Ascending aorta (tissue), 2 donors: ENCODE measurements at places on chromosomes 7 and 10. TPM values are rescaled to one million over a fixed set of nuclear protein-coding genes. Genes with fewer than 3 reads are reported as not detected.
A peak's percentile ranks its signal among the peaks of the same experiment; 100 is the strongest.

GRCh38 chr7:69652947-69653701 is 54.8 kb downstream of the AUTS2 start:
- no peak for DNase-seq
- no peak overlapping the region for H3K27ac ChIP-seq
- H3K4me3 ChIP-seq, result no peak overlapping the region
- H3K4me1 ChIP-seq, result no peaks in the 10 kb centered on the region

The MMP21 gene
- total RNA-seq, result not detected

DNA sequence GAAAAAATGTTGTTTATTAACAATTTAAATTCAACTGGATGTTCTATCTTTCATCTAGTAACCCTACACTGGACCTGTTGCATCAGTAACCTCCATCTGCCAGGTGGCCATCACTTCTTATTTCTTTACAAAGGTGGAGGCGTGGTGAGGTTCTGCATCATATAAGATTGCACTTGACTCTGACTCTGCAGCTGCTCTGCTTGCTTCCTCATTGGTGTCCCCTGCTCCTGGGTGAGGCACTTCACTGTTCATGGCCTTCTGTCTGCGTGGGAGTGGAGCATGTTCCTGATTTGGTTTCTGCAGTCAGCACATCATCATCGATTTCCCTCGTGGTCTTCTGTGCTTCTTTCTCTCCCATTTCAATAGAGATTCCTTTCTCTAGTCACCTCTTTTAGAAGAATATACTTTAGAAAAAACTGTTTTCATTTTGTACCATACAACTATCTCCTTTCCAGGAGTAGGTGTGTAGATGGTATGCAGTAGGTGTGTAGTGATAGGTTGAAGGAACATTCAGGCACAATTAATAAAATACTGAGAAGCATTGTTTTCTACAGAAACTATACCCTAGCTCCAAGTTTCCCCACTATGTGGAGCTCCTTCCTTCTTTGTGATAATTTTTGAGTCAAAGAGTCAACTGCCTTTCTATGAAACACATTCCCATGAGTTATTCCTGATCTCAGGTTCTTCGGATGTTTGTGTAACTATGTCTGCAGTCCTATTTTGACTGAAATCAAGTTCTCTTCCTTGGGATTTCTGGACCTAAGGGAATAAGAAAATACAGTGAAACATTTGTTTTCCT is 231.7 kb upstream of the CNTNAP2 start:
- no peaks in the 10 kb centered on the region for H3K4me1 ChIP-seq
- no peaks in the 10 kb centered on the region for H3K36me3 ChIP-seq
- H3K27ac ChIP-seq, result no peak overlapping the region
- DNase-seq, result no peak

- no peaks in the 10 kb centered on the region for H3K36me3 ChIP-seq
- peak overlapping the region; percentile 11 for H3K27ac ChIP-seq
- H3K4me3 ChIP-seq, result no peak overlapping the region
These were observed 2.0 kb upstream of the PURB start for GRCh38 chr7:44887293-44887692.

DNA sequence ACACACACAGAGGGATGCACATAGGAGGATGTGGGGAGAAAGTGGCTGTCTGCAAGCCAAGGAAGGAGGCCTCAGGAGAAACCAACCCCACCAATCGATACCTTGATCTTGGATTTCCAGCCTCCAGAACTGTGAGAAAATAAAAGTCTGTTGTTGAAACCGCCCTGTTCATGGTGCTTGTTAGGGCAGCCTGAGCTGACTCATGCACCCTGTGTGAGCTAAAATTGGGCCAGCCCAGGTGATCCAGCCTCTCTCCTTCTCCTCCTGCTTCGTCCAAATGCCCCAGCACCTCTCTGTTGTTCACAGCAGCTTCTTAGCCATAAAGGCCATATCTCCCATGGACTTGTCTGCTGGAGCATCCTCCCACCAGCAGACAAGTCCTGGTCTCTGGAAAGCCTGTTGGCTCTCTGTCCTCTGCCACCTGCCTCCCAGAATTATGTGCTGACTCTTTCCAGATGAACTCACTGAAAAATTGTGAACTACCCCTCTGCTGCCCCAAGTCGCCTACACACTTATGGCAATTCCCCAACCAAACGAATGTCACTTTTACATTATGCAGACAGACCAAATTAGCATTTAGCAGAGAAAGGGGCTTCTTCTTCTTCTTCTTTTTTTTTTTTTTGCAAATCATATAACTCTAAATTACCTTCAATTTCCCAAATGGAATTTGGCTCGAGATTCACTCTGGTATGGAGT is 30.2 kb upstream of the CARD11 start:
- H3K4me1 ChIP-seq, result no peaks in the 10 kb centered on the region
- no peaks in the 10 kb centered on the region for H3K27me3 ChIP-seq
- no peak overlapping the region for H3K4me3 ChIP-seq
- no peaks in the 10 kb centered on the region for H3K36me3 ChIP-seq
- DNase-seq, result no peak

- no peak overlapping the region for H3K4me3 ChIP-seq
- no peaks in the 10 kb centered on the region for H3K36me3 ChIP-seq
- no peaks in the 10 kb centered on the region for H3K4me1 ChIP-seq
- H3K27me3 ChIP-seq, result no peaks in the 10 kb centered on the region
- no peak overlapping the region for H3K27ac ChIP-seq
These were observed 25.3 kb upstream of the PPP2R2D start for GRCh38 chr10:131875501-131875900.

The PDE6C gene
- total RNA-seq, result not detected

DNA sequence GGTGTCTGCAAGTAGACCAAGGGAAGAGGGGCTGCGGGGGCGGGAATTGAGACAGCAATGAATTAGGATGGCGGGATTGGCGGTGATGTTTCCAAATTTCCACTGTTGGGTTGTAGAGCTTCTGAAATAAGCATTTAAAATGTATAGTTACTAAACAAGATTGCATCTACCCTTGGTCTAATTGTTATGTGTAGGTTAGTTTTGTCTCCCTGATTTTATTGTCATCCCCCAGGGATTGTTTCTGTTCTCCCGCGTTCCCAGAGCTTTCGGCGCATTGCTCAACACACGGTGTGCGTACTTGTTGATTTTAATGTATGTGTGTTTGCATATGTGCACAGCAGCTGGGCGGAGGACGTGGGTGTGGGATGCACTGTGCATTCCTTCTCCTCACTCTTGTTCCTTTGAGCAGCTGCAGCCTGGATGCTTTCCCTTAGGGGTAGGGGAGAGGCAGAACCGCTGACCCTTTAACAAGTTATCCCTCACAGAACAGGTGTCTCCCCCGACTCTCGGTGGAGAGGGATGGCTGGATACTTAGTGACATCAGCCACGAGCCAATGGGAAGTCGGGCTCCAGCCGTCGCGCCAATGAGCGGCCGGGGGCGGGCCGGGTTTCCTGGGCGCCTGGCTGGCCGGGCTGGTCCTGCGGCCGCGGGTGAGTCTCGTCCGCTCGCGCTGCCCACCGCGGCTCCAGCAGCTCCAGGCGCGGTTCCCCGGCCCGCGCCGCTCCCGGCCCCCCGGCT is at the start of gene TSPAN33:
TSPAN33 (plus strand) TSS at position 613 of the 739 bp plus-strand sequence. CDS start 274 bp downstream, outside the sequence.
- H3K27ac ChIP-seq, result no peak within 1 kb of the TSS
- DNase-seq, result no peak
- no peaks in the 10 kb centered on the region for H3K36me3 ChIP-seq
- peaks cover 4% of the 10 kb centered on the region for H3K4me1 ChIP-seq
- H3K27me3 ChIP-seq, result no peaks in the 10 kb centered on the region

DNA sequence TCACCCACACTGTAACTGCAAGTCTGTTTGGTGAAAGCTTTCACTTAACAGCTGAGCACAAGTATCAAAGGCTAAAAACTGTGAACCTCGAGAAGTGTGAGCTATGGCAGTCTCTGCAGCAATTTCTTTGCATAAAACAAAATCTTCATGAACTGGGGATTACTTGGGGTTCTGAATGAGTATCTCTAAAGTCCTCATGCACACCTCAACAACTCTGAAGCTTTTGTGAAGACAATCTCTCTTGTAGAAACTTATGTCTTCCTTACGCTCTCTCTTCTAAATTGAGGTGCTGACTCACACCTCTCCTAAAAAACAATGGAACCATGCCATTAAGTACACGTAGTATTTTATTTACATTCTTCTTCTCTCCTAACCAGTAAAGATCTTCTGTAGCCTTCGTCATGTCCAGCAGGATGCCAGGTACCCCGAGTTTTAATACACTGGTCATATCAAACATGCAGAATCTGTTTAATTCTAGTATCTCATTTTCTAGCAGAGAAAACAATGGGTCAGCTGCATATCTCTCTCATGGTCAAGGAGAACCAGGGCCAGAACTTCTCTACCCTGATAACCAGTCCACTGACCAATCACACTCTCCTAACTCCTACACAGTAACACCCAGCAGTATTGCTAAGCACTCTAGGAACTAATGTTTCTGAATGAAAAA is 76.9 kb downstream of the UBE2H start:
- peaks cover 6% of the 10 kb centered on the region for H3K36me3 ChIP-seq
- H3K4me3 ChIP-seq, result peak overlapping the region; percentile 41
- no peak for DNase-seq
- H3K27ac ChIP-seq, result no peak overlapping the region
- H3K4me1 ChIP-seq, result no peaks in the 10 kb centered on the region

The PRF1 gene
- 6.2 TPM for total RNA-seq

DNA sequence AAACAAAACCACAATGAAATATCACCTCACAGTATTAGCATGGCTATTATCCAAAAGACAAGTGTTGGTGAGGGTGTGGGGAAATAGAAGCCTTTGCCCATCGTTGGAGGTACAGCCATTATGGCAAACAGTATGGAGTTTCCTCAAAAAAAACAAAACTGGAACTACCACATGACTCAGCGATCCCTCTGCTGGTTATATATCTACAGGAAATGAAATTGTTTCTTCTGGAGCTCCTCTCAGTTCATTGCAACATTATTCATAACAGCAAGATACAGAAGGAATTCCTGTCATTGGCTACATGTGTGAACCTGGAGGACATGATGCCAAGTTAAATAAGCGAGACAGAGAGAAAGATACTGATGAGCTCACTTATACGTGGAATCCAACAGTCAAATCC is 2.4 kb upstream of the UBE3C start:
- no peaks in the 10 kb centered on the region for H3K27me3 ChIP-seq
- H3K27ac ChIP-seq, result peak overlapping the region; percentile 28
- DNase-seq, result no peak
- peaks cover 16% of the 10 kb centered on the region for H3K4me1 ChIP-seq

GRCh38 chr10:79230328-79230830 is 116.9 kb upstream of the PPIF start:
- no peaks in the 10 kb centered on the region for H3K27me3 ChIP-seq
- H3K27ac ChIP-seq, result no peak overlapping the region
- H3K36me3 ChIP-seq, result peaks cover 13% of the 10 kb centered on the region
- DNase-seq, result no peak
